ENCODE measurements at places on chromosomes 1 and 21.

- DNase-seq: no peak
Observed at GRCh38 chr1:84253891-84254290, 47.6 kb upstream of the SAMD13 start.

DNA sequence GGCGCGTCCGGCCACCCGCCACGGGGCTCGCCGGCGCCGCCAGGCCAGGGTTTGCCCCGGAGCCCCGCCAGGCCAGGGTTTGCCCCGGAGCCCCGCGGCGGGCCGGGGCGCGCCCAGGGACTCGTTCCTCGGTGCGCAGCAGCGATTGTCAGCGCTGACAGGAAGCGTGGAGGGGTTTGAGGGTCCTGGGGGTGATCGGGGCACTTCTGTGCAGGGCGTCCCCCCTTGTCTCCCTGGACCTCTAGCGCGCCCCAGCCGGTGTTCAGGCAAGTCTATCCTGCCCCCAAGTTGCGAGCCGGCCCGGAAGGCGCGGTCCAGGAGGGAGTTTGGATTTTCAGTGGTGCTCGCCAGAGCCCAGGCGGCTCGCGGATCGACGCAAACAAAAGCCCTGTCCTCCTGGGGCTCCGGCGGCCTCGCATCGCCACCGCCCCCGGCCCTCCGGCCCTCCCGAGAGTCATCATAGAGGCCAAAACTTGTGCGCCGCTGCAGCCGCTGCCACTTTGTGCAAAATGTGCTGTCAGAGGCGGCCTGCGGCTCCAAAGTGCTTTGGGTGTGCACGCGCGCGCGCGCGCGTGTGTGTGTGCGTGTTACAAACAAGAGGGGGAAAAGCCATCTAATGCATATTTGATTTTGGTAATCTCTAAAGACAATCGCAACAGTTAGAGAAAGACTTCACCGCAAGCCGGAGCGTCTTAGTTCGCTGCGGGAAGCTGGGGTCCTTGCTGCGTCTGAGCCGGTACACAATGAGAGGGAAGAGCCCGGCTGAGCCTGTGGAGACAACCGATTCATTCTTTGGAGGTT is 1.0 kb downstream of the ROR1 start:
- no peak for DNase-seq

DNA sequence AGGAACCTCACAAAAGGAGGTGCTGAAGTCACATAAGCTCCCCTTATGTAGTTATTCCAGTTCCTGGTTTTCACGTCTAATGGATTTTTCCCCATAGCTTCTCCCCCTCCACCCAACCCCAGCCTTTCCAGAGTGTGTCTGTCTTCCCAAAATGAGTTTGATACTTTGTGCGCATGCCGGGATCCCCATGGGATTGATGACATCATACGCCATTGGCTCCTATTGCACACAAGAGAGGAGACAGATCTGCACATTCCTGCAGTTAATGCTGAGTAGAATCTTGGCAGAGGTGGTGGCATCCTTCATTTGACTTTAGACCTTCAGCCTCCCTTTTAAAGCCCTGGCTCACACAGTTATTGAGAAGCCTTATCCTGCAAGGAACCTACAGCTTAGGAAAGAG is 71.4 kb downstream of the DDR2 start:
- DNase-seq: no peak

- DNase-seq: no peak
Observed at GRCh38 chr1:215287362-215287761, 204.8 kb downstream of the KCNK2 start.

GRCh38 chr21:43971201-43971991 is 40.7 kb upstream of the TRAPPC10 start:
- no peak for DNase-seq

DNA sequence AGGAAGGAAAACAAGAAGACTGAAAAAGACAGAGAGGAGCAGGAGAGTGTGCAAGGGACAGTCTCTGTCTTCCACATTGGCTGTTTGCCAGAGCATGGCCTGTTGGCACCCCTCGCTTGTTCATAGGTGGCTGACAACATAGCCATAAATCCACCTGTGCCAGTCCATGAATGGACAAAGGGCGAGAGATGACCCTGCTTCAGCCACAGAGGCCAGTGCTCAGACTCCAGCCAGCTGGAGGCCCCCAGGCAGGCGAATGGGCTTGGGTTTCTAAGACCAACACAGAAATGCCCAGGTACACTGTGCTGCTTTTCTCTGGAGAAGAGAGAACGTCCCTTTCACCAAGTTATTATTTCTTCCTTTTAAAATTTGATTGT is 60.6 kb downstream of the RIPK4 start:
- DNase-seq: no peak

DNA sequence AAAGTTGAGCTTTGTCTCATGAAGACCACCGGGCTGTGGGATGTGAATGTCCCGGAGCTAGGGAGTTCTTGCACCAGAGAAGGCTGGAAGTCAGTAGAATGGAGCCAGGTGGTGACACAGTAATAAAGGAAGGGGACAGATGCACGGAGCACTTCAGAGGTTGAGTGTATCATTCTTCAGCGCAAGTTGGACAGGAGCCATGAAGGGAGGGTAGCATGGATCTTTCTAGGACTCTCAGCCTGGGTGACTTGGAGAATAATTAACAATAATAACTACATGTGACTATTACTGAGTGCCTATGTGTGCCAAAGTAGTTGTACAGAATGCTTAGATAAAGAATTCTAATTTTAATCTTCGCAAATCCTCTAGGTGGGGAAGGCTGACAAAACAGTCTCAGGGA is 258.7 kb upstream of the AJAP1 start:
- DNase-seq: no peak

Measured in NCI-H1417 (cell line).